ENCODE measurements at places on chromosomes 1 and 21.

GRCh38 chr1:238370599-238370998 is 479.9 kb upstream of the ZP4 start:
- no peak for DNase-seq

- no peak for DNase-seq
Measured at GRCh38 chr1:30912913-30913652, 4.5 kb upstream of the SDC3 start.

- DNase-seq = no peak
Measured at GRCh38 chr1:245334827-245335490, 180.2 kb downstream of the KIF26B start.

DNA sequence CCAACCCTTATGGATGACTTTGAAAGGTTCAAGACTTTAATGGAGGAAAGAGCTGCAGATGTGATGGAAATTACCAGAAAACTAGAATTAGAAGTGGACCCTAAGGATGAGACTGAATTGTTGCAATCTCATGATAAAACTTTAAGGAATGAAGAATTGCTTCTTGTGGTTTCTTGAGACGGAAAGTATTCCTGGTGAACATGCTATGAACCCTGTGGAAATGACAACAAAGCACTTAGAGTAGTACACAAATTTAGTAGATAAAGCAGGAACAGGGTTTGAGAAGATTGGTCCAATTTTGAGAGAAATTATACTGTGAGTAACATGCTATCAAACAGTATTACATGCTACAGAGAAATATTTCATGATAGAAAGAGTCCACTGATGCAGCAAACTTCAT is 215.4 kb downstream of the OMA1 start:
- no peak for DNase-seq
